Stimulated activated CD4-positive, alpha-beta T cell treated with anti-CD3 and anti-CD28 coated beads, Interleukin-12 subunit alpha, Interleukin-12 subunit beta, amount 100 ng/mL, for 48 hours (primary cell): ENCODE measurements at places on chromosomes 12 and 14.

DNA sequence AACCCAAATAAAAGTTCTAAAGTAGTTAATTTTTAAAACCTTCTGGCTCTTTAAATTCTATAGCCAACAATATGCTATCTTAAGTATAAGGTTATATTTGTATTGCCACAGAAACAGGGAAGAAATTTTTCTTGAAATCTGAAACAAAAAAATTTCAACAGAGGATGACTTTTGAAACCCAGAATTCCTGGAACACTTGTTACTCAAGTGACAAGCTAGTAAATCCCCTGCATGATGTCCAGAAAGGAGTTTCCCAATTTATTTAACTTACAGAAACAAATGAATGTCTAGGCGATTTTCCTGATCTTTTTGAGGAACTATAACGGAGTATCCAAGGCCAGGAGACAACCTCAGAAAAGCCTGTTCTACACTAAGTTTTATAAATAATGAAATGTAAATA is 69.6 kb downstream of the SLC41A2 start:
- DNase-seq, result no peak

GRCh38 chr12:14949631-14950030 is 11.3 kb upstream of the ERP27 start:
- DNase-seq, result no peak

DNA sequence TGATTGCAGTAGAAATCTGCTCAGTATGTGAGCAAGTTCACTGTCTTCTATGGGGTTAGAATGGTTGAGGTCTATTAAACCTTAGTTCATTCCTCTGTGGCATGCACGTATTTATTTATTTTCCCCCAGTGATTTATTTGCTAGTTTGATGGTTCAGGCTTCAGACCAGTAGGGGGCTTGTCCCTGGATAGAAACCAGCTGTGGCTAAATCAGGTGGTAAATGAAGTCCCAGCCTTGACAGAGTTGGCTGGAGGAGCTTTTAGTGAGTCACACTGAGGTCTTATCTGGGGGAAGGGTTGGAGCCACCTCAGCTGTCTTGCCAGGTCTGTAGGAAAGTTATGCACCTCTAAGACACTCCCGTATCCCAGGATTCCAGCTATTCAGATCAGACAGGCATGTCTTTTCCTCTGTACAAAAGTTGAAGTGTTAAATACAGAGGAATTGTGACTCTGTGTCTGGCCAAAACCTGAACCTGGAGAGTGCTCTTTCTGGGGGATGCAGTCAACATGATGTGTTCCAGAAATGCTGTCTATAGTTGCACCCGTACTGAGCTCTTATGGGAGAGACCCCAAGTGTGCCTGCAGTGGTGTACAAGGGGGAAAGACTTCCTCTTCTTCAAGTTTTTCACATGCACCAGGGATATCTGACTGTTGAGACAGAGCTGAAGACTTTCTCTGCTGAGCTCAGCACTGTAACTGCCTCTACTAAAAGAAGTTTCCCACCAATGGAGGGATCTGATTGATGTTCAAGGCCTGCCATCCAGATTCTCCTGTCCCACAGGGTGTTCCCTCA is 1322.1 kb downstream of the TMEM121 start:
- no peak for DNase-seq

DNA sequence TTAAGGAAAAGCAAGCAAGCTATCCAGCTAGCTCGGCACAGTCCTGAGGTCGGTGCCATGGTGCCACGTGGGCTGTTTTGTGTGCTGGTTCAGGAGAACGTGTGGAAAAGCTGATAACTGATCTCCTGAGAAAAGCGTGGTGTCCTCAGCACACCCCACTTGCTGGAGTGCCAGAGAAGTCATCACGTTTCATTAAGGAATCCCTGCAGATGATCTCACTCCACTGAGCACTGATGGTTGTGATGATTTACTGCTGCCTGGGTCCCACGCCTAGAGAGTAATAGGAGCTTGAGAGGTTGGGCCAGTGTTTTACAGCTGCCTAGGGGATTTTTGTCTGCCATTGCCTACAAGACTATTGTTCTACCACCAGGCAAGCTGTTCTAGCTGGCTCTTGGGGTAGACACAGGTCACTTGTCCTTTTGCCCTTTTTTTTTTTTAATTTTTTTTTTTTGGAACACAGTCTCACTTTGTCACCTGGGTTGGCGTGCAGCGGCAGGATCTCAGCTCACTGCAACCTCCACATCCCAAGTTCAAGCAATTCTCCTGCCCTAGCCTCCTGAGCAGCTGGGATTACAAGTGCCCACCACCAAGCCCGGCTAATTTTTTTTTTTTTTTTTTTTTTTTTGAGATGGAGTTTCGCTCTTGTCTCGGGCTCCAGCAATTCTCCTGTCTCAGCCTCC is 42.3 kb upstream of the EVL start:
- DNase-seq, result no peak

DNA sequence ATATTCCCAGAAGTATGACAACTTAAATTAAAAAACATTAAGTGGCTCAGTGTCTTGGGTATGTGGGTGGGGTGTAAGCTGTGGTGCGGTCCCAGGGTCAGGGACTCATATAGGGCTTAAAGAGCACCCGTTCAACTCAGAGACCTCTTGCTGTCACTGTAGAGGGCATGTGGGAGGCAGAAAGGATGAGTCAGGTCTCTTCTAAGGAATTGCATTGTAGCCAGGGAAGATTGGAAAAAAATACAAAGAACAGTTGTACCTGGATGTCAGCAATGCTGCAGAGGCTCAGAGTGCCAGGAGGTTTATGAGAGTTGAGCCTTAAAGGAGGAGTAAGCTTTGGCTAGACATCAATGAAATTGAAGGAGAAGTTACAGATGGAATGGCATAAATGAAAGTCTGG is 104.1 kb downstream of the MYRFL start:
- no peak for DNase-seq

GRCh38 chr14:70660967-70661893 is 19.5 kb downstream of the TTC9 start:
- no peak for DNase-seq

GRCh38 chr14:83255015-83255726 is 1721.5 kb upstream of the SEL1L start:
- no peak for DNase-seq
